Stimulated activated CD8-positive, alpha-beta memory T cell treated with anti-CD3 and anti-CD28 coated beads, Interleukin-4, amount 100 ng/mL, for 1 hour (primary cell): ENCODE measurements at places on chromosomes 2 and 18.

- DNase-seq, result no peak
These were observed 2.0 kb downstream of the MBD5 start for GRCh38 chr2:148022882-148023281.

GRCh38 chr18:27616324-27616723 is 431.2 kb upstream of the CHST9 start:
- no peak for DNase-seq

- no peak for DNase-seq
These were observed 61.7 kb downstream of the KCMF1 start for GRCh38 chr2:85032621-85033020.

GRCh38 chr18:2244641-2245040 is 326.7 kb downstream of the METTL4 start:
- no peak for DNase-seq

GRCh38 chr2:7071154-7071553 is 153.9 kb downstream of the RNF144A start:
- DNase-seq, result no peak

DNA sequence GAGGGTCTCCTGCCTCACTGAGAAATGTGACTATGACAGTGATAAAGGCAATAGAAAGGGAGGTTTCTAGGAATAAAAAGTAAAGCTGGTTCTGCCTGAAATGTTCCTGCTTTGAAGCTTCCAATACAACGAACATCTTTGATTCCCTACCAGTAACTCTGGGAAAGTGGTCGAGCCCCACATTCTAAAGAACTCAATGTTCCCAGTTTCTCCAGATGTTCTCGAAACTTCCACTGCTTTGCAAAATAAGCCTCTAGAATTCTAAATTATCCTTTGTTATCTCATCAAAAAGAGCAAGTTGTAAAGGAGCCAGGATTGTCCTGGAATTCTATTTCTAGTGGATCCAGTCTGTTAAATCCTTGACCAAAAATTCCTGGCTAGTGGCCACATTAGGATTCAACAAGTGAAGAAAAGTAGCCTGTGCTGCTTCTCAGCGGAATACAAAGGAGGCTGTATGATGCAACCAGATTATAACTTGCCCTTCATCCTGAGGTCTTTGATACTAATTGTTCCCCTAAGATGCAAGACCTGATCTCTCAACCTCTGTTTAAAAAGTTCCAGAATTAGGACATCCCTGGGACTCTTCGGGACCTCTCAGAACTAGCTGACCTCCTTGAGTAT is 8.4 kb downstream of the SCN7A start:
- DNase-seq, result no peak
